Right lobe of liver (tissue), 6 donors: ENCODE measurements at places on chromosomes 6 and 20. TPM values are rescaled to one million over a fixed set of nuclear protein-coding genes. Genes with fewer than 3 reads are reported as not detected.

The TSPO2 gene
- 0.60 TPM for total RNA-seq

The RHAG gene
- total RNA-seq = 0.98 TPM

The DNAH8 gene
- not detected for total RNA-seq

The MYMX gene
- total RNA-seq = not detected

GRCh38 chr6:113271437-113271836, 585.7 kb upstream of the MARCKS start:
- no peaks in the 10 kb centered on the region for H3K27me3 ChIP-seq
- no peak for DNase-seq
- no peak overlapping the region for H3K4me3 ChIP-seq
- H3K36me3 ChIP-seq = no peaks in the 10 kb centered on the region
- no peaks in the 10 kb centered on the region for H3K4me1 ChIP-seq

DNA sequence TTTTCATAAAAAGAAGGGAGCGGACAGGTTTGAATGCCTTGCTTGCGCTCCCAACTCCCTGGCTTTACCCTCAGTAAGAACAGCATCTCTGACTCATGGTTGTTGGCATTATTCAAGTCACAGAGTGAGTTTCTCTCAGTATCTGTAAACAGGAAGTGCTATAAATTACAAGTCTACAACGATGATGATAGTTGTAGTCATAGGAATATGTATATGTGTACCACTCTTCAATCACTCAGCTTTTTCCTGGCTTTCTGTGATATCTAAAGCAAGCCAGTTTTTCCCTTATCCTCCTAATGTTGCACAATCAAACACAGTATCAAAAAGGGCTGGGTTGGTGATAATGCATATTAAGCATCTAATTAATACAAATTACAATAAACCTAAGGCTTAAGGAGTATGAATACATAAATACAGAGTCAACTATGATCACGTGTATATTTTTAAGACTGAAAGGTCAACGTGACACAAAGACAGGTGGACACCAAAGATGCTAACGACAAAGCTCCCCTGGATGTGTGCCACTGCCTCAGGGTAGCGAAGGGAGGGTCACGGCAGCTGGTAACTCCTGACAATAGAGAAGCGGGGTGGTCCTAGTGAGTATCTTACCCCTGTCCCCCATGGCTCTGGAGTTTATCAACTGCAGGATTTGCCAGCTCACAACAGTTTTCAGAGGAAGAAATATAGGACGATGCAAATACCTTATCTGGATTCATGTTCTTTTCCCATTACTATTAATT, 202.8 kb downstream of the BTBD9 start:
- no peaks in the 10 kb centered on the region for H3K36me3 ChIP-seq
- DNase-seq = no peak

DNA sequence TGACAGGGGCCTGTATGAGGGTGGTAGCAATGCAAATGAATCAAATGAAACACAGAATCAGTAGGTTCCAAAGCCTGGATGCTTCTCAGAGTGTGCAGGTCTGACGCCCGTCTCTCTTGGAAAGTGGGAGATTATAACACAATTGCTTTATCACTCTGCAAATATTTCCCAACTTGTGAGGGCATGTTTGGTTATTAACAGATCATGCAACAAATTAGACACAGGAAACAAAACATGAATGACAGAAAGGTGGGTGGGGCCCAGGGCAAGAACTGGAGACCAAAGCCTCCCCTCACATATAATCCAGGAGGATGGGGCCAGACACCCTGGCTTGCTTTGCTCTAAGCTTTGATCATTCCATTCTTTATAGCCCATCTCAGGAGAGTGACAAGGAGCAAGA, 108.6 kb upstream of the MRPS10 start:
- no peaks in the 10 kb centered on the region for H3K36me3 ChIP-seq
- H3K4me3 ChIP-seq = no peak overlapping the region
- no peaks in the 10 kb centered on the region for H3K27me3 ChIP-seq
- DNase-seq = no peak
- H3K27ac ChIP-seq = no peak overlapping the region
- no peaks in the 10 kb centered on the region for H3K4me1 ChIP-seq

- no peaks in the 10 kb centered on the region for H3K36me3 ChIP-seq
- DNase-seq = no peak
- H3K4me3 ChIP-seq = no peak overlapping the region
- no peaks in the 10 kb centered on the region for H3K4me1 ChIP-seq
- H3K27me3 ChIP-seq = no peaks in the 10 kb centered on the region
Measured at GRCh38 chr6:46581459-46582177, 71.0 kb downstream of the CYP39A1 start.

GRCh38 chr6:79498842-79499241, 38.4 kb downstream of the LCA5 start:
- no peak for DNase-seq
- no peaks in the 10 kb centered on the region for H3K27me3 ChIP-seq
- H3K4me1 ChIP-seq = peaks cover 4% of the 10 kb centered on the region
- H3K36me3 ChIP-seq = no peaks in the 10 kb centered on the region
- H3K27ac ChIP-seq = no peak overlapping the region

- no peak for DNase-seq
- no peak overlapping the region for H3K4me3 ChIP-seq
- H3K27me3 ChIP-seq = no peaks in the 10 kb centered on the region
- peaks cover 10% of the 10 kb centered on the region for H3K4me1 ChIP-seq
- H3K36me3 ChIP-seq = no peaks in the 10 kb centered on the region
Measured at GRCh38 chr20:25551413-25552215, 33.7 kb downstream of the NINL start.

DNA sequence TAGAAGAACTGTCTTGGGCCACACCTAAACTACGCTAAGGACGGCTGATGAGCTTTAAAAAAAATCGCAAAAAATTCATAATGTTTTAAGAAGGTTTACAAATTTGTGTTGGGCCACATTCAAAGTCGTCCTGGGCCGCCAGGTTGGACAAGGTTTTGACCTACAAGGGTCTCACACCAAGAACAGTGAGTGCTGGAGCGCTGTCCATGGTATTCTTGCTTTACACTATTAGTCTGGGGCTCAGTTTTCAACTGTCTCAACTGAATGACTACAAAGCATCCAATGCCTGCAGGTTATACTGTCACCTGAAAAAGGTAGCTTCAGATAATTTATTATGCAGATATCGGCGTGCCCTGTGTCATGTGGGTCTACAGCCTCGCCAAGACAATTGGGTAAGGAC, 3.7 kb upstream of the FAXC start:
- H3K36me3 ChIP-seq = no peaks in the 10 kb centered on the region
- no peak overlapping the region for H3K4me3 ChIP-seq
- H3K27ac ChIP-seq = no peak overlapping the region
- no peak for DNase-seq
- no peaks in the 10 kb centered on the region for H3K4me1 ChIP-seq
- peaks cover 7% of the 10 kb centered on the region for H3K27me3 ChIP-seq

GRCh38 chr6:53059648-53060589, 5.3 kb upstream of the FBXO9 start:
- H3K27ac ChIP-seq = peak overlapping the region; percentile 94
- no peak for DNase-seq
- peak overlapping the region; percentile 80 for H3K4me3 ChIP-seq
- H3K27me3 ChIP-seq = no peaks in the 10 kb centered on the region
- no peaks in the 10 kb centered on the region for H3K36me3 ChIP-seq
- H3K4me1 ChIP-seq = no peaks in the 10 kb centered on the region

DNA sequence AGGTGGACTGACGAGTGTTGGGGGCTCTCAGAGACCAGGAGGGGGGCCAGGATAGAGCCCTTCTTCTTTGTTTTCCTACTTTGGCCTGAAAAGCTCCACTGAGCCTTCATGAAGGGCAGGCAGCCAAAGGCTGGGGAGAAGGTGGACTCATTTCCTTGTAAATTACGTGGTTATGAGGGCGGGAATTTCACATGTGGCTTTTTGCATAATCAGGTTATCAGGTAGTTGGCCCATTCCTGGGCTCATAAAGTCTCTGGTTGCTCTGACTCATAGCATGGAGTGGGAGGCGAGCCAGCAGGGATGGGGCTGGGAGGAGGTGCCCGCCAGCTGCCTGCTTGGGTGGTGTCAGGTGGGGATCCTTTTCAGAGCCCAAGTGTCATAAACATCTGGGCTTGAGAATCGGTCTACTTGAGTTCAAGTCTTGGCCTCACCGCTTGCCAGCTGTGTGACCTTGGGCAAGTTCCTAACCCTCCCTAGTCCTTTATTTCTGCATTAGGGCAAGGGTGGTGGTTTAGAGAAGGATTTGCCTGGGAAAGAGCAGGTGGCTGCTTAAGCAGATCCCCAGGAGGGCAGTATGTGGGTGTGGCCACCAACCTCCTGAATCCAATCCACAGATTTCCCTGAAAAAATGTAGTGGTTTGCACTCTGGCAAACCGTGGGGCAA, 26.5 kb upstream of the RNF24 start:
- H3K27me3 ChIP-seq = no peaks in the 10 kb centered on the region
- H3K4me1 ChIP-seq = no peaks in the 10 kb centered on the region
- no peaks in the 10 kb centered on the region for H3K36me3 ChIP-seq
- no peak for DNase-seq
- H3K27ac ChIP-seq = no peak overlapping the region

DNA sequence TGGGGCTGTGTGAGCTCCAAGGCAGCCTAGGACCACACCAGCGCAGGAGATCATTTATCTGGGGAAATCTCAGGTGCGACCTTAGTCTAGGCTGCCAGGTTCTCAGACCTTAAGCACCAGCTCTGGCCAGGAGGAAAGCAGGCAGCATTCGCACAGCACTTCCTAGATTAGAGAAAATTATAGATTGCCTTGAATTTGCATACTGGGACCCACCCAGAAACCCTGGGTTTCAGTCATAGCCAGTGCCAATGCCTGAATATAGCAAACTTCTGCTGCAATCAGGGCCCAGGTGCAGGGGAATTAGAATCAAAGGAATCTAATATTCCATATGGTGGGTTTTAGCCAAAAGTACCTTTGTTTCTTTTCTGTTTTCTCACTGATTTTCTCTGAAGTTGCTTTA, 204.3 kb upstream of the CST7 start:
- H3K27me3 ChIP-seq = no peaks in the 10 kb centered on the region
- no peaks in the 10 kb centered on the region for H3K36me3 ChIP-seq
- H3K27ac ChIP-seq = no peak overlapping the region
- H3K4me1 ChIP-seq = no peaks in the 10 kb centered on the region
- H3K4me3 ChIP-seq = no peak overlapping the region

DNA sequence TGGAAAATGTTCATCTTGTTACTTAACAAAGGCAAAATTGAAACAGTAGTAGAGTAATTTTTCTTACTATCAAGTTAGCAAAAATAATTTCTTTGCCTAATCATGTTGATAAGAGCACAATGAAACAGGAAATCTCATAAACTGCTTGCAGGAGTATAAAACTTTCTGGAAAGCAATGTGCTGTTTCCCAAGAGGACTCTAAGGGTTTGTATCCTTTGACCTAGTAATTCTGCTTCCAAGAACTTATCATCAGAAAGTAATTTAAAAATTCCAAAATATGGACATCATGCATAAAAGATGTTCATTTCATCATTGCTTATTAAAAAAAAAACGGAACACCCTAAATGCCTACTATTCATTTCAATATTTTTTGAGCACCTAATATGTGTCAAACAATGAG, 46.1 kb upstream of the TNFAIP3 start:
- H3K4me1 ChIP-seq = no peaks in the 10 kb centered on the region
- no peaks in the 10 kb centered on the region for H3K27me3 ChIP-seq
- no peaks in the 10 kb centered on the region for H3K36me3 ChIP-seq
- DNase-seq = no peak

DNA sequence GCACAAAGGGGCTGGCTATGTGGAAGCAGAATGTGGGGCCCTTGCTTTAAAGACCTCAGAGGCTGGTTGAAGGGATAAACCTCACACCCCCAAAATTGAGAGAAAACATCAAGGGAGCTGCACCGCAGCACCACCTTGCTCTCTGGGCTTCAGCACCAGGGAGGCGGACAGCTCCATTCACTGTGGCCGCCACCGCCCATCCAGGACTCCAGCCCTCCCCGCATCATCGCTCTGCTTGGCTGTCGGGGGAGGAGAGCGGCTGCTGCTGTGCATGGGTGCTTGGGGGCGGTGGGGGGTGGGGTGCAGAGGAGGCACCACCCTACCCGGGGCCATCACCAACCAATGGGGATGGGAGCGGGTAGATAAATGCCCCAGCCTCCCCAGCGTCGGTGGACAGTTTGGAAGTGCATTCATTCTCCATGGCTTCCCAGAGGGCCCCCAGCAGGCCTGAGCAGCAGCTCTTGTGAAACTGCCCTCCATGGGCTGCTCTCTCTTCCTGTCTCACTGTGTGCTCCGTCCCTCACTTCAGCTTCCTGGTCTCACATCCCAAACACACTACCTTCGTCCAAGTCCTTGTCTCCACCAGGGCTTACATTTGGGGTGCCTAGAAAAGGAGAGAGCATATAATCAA, 75.7 kb upstream of the BHLHE23 start:
- no peak overlapping the region for H3K4me3 ChIP-seq
- H3K27ac ChIP-seq = no peak overlapping the region

DNA sequence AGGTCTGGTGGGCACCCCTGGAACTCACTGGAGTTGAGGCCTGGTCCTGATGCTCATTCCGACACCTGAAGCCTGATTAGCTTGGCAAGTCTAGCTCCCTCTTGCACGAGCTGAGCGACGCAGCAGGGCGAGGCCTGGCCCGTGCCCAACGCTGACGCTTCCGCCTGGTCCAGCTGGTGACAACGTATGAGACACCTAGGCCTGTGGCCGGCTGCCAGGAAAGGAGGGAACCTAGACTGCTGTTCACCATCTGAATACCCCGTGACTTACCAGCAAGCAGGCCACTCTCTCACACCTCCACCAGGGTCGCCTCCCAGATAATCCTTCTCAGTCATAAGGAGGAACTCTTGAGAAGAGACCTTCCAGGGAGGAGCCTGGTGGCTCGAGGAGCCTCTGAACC, 24.5 kb downstream of the YTHDF1 start:
- H3K27ac ChIP-seq = no peak overlapping the region
- H3K27me3 ChIP-seq = no peaks in the 10 kb centered on the region
- H3K4me3 ChIP-seq = no peak overlapping the region
- no peaks in the 10 kb centered on the region for H3K36me3 ChIP-seq
- no peaks in the 10 kb centered on the region for H3K4me1 ChIP-seq

DNA sequence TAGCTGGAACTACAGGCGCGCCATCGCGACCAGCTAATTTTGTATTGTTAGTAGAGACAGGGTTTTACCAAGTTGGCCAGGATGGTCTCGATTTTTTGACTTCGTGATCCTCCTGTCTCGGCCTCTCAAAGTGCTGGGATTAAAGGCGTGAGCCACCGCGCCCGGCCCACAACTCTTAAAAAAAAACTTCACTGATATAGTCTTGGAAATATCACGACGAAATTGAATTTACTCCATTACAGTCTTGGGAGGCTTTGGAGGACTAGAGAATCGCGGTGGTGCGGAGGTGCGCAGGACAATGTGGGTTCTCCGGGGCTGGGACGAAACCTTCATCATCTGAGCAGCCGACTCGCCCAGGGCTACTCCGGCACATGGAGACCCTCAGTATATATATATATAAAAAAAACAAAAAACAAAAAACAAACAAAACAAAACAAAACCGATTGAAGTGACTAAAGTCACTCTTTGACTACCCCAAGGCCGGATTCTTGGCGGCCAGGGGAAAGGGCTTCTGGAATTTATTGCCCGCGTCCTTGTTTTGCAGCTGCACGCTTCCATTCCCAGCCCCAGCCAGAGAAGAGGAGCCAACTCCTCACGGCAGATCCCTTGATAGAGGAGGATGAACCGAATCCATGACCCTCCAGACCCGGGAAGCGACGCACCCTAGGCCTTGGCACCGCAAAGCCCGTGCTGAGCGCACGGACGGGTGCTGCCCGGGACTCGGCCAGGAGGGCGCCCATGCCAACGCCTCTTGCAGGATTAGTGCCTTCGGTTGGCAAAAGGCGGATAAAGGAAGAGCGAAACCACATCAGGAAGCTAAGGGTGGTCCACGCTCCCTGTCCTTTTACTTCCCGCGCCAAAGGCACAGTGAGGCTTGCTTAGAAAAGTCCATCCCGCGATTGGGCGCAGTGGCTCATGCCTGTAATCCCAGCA, 1.7 kb upstream of the GCM2 start:
- no peak overlapping the region for H3K4me3 ChIP-seq
- DNase-seq = no peak
- peaks cover 39% of the 10 kb centered on the region for H3K27me3 ChIP-seq
- no peaks in the 10 kb centered on the region for H3K4me1 ChIP-seq
